Fibroblast of skin of abdomen (primary cell): ENCODE measurements at places on chromosomes 3 and 15.

GRCh38 chr3:185792955-185793354 lies 31.9 kb downstream of the IGF2BP2 start:
- DNase-seq = no peak

DNA sequence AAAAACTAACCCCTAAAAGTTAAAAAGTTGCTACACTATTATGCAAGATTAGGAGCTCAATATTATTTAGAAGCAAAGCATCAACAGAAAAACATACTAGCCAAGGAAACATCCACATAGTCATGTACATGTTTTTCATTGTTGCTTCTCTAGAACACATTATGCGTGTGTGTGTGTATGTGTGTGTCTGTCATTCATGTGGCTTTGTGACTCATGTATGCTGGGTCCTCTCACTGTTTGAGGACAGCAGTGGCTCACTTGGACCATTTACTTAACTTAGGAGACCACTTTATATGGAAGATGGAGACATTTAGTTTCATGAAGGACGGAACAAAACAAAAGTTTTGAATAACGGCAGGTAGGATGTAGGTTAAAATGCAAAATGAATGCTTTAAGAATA lies 219.4 kb upstream of the THBS1 start:
- DNase-seq = no peak

- no peak for DNase-seq
These were observed 513 bp downstream of the SS18L2 start for GRCh38 chr3:42590989-42591756.

GRCh38 chr3:54968546-54969172 lies 40.8 kb upstream of the LRTM1 start:
- DNase-seq = peak; percentile 71

DNA sequence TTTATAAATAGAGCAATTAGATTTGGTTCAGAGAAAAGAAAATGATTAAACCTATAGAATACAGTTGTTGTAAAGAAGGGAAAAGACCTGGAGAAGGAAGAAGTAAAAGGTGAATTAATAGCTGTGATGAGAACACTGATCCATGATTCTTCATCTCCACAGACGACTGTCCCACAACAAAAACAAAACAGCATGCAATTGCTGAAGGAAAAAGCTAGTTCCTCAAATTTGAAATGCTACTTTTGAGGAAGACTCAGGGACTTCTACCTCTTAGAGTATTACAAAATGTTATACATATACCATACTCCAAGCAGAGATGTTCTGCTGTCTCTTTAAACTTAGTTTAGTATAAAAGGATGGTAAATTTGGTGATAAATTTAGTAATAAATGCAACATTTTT lies 21.5 kb downstream of the ALCAM start:
- DNase-seq = no peak

DNA sequence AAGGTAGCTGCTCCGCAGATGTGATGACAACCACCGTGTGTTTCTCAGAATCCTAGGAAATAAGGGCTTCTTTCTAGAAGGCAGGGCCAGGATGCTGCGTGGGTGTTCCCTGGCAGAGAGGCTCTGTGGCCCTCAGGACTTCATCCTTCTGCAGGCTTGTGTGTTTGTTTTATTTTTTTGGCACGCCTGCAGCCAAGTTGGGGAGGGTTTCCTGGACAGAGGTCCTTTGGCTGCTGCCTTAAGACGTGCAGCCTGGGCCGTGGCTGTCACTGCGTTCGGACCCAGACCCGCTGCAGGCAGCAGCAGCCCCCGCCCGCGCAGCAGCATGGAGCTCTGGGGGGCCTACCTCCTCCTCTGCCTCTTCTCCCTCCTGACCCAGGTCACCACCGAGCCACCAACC lies at the start of gene CLEC3B:
CLEC3B (plus strand) TSS at position 266 of the 400 bp plus-strand sequence; CDS start at position 326, 60 bp downstream.
- DNase-seq = peak; percentile 51

- DNase-seq = no peak
These were observed 701.4 kb downstream of the FHIT start for GRCh38 chr3:60549863-60550262.

- DNase-seq = peak; percentile 87
These were observed 47.7 kb upstream of the PLXND1 start for GRCh38 chr3:129654131-129654530.

GRCh38 chr3:181711325-181712135 lies at the start of gene SOX2:
TSS of gene SOX2 (plus strand) at chr3:181711925. CDS start at chr3:181712361, 436 bp downstream.
- DNase-seq = peak; percentile 81

- DNase-seq = no peak
These were observed 455.3 kb downstream of the DIPK2A start for GRCh38 chr3:144426967-144427366.

DNA sequence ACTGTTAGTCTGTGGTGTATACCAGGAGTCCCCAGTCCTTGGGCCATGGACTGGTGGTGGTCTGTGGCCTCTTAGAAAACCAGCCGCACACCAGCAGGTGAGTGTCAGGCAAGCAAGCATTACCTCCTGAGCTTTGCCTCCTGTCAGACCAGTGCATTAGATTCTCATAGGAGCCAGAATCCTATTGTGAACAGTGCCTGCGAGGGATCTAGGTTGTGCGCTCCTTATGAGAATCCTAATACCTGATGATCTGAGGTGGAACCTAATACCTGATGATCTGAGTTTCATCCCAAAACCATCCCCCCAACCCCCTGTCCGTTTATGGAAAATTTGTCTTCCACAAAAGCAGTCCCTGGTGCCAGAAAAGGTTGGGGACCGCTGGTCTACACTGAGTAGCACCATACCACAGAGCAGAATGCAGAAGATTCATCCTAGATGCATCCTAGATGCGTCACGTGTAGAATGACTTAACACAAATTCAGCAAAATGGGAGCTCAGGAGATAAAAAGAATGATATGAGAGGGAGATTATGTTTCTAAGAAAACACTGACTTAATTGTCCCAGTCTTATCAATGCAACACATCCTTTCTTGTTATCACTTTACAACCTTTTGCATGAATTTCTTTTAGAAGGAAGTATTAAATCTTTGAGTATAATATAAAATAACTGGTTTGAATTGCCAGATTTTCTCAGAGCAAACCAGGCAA lies 28.5 kb downstream of the SELENOT start:
- DNase-seq = no peak

DNA sequence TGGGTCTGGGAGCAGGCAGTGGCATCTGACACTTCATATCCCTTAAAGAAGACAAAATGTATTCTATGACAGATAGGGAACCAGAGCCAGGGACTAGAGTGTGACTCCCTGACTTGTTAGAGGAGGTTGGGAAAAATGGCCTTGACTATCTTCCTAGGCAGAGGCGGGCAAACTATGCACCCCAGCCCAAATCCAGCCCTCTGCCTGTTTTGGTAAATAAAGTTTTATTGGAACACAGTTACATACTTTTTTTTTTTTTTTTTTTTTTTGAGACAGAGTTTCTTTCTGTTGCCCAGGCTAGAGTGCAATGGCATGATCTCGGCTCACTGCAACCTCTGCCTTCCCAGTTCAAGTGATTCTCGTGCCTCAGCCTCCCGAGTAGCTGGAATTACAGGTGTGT lies 47.3 kb downstream of the QTRT2 start:
- no peak for DNase-seq

GRCh38 chr15:39885099-39885777 lies 34.8 kb downstream of the GPR176 start:
- DNase-seq = no peak

DNA sequence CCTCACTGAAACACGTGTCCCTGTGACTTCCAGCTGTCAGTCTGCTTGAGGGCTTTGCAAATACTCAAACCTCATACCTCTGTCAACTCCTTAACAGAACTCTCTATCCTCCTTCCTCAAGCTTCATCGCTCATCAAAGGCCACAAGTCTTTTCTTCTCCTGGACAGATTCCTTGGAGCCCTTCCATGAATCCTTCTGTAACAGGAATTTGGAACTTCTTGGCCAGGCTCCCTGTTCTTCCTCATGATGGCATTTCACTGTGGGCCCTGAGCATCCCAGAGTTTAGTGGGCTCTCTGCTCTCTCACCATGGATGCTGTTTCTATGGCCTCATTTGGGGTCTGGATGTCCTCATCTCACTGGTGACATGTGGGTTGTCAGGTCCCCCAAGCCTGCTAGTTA lies 105.0 kb upstream of the TLE3 start:
- peak; percentile 72 for DNase-seq

DNA sequence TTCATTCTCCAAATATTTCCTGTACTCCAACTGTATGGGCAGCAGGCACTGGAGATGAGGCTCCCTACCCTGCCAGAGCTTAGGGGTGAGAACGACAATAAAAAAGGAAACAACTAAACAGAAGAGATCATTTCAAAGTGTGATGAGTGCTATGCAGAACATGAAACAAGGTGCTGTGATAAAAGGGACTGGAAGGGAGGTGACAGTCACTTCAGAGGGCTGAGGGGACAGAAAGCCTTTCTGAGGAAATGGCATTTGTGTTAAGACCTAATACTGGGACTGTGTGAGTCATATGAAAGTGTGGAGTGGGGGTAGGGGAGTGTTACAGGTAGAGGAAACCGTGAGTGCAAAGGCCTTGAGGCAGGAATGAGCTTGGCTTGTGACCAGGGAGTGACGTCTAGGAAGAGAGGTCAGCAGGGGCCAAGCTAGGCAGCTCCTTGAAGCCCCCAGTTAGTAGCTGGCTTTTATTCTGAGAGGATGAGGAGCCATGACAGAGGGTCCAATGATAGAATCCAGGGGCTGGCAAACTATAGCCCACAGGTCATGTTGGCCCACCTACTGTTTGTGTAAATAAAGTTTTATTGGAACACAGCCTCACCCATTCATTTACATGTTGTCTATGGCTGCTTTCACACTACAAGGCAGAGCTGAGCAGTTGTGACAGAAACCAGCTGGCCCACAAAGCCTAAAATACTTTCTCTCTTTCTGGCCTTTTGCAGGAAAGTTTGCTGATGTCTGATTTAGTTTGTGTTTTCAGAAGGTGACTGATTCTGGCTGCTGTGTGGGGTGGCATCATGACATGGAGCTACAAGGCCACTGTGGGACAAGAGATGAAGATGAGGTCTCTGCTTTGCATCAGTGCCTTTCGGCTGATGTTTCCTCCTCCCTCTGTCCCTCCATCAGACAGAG lies 56.6 kb downstream of the LSM3 start:
- no peak for DNase-seq

- no peak for DNase-seq
These were observed 154.2 kb downstream of the RAB11A start for GRCh38 chr15:66023311-66023972.

GRCh38 chr15:73679180-73679579 lies 5.0 kb upstream of the CD276 start:
- DNase-seq = no peak

GRCh38 chr3:33716227-33716626 lies 1.8 kb downstream of the CLASP2 start:
- DNase-seq = no peak

DNA sequence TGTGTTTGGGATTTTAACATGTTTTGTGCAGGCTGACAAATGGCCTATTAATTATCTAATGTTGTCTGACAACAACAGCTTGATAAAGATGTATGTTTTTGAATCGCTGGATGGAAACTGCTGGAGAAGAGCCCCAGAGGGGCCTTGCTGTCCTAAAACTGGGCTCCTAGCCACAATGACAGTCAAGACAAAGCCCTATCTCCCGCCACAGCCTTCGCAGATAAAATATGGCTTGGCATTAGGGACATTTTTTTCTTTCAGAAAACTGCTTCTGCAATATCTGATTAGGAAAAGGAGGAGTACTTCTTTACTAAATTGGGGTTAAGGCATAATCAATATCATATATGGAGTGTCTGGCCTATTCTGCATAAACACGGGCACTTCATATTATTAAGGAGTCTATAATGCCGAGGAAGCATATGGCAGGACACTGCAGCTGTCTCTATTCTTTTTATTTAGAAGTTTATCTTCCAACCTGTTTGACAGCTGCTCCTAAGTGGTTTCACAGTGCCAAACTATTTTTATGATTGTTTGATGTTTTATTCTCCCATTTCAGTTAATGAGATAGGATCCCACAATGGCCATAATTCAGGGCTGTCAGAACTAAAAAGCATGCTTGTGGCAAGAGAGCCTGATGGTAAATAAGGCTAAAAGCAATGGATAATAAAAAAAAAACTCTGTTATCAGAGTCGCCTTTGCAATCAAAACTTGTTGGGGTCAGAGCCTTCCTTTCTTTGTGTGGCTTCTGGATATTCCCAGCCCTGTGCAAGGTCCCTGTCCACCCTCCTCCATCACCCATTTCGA lies 210.1 kb downstream of the MECOM start:
- no peak for DNase-seq

GRCh38 chr3:31358473-31359070 lies 174.2 kb upstream of the STT3B start:
- no peak for DNase-seq

- no peak for DNase-seq
These were observed 103.2 kb upstream of the ST8SIA2 start for GRCh38 chr15:92290359-92290992.

GRCh38 chr3:183582161-183582560 lies 26.7 kb upstream of the KLHL6 start:
- no peak for DNase-seq

DNA sequence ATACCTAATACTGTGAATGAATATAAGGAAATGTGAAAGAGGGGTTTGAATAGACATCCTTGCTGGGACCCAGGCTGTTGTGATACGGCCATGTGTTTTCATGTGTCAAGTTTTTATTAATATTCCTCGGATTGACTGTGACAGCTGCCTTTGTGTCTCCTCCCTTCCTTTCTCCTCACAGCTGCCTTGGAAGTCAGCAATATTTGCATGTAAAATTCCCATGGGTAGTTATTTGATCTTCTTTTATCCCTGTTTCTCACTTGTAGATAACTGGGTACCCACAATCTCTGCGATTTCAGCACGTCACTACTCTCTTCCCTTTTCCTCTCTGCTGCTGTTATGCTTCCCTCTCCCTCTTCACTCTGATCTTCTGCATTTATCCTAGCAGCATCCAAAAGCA lies 9.4 kb downstream of the GPR156 start:
- no peak for DNase-seq

DNA sequence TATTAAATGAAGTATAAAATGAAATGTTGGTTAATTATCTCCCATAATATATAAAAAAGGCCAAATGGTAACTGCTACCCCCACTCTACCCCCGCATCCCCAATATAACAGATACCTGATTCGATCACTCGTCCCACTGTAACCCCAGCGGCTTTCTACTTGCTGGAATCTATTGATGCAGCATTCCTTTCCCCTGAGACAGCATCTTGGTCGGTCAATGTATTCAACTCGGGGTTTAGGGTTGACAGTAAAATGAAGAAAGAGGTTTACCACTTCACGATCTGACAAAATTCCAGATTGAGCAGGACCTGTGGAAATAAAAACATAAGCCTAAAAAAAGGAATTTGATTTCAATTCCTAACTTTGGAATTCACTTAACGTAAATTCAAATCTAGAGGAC lies 18.6 kb upstream of the C15orf40 start:
- peak; percentile 57 for DNase-seq
